Stimulated activated CD4-positive, alpha-beta T cell treated with anti-CD3 and anti-CD28 coated beads, Interleukin-2, amount 100 ng/mL, for 24 hours (primary cell): ENCODE measurements at places on chromosomes 2 and 18.

GRCh38 chr2:173044686-173045085 is 31.0 kb upstream of the MAP3K20 start:
- no peak for DNase-seq

DNA sequence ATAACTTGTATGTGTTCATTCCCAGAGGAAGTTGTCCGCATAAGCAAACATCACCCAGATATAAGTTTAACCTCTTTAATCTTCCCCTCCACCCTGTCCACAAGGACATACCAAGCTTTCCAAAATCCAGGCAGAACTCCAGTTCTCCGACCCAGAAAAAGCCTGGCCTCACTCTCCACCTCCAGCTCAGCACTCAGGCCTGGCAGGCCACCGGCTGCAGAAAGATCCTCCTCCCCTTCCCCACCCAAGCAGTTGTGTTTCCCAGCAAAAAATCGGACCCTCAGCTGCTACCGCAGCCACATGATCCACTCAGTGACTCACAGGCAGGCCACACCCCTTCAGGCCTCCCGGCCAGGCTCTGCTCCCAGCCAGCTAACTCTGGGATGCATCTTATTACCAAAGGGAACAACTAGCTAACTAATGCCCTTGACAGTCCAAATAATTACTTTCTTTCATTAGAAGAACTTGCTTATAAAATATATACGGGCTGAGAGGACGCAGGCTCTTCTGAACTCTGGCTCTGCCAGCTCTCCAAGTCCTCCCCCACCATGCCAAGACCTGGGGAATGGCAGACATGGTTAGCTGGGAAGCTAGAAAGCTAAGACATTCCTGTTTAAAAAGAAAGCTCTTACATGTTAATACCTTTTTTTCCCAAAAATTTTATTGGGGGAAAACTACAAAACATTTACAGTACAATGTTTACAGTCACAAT is 4.5 kb downstream of the ZFP36L2 start:
- DNase-seq = peak; percentile 68

GRCh38 chr18:9081940-9082339 is 20.6 kb upstream of the NDUFV2 start:
- DNase-seq = peak; percentile 48

GRCh38 chr2:11866358-11867335 is 120.2 kb downstream of the LPIN1 start:
- DNase-seq = peak; percentile 26

DNA sequence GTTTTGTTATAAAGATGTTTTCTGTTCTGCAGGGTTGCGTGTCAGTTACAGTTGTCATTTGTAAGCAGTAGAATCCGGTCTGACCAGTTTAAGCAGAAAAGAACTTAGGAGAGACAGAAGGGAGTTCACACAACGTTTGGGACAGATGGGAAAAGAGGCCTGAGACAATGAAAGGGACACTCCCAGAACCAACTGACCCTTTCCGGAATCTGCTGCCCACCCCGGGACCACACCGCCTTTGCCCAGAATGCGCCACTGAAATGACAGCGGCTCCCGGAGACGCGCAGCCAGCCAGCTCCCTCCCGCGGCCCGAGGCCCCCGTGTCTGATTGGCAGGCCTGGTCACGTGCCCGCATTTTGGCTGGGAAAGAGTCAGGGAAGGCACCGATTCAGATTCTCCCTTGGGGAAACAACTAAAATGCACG is 244.6 kb downstream of the BCL2 start:
- peak; percentile 77 for DNase-seq

DNA sequence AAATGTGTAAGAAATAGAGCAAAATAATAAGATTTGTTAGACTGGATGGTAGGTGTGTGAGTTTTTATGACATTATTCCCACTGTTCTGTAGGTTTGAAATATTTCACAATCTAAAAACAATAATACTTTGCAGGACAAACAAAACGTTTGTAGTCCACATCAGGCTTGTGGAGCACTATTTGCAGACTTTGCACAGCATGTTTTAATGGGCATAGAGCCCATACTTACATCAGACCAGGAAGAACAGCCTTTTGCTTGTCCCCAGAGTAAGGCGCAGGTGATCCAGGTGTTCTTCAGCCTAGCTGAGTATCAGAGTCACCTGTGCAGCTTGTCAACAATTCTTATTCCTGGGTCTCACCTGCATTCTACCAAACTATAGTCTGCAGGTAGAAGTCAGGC is 9.1 kb upstream of the STK39 start:
- no peak for DNase-seq

GRCh38 chr2:231260442-231261208 is 62.2 kb downstream of the ARMC9 start:
- DNase-seq = no peak

- DNase-seq = no peak
These were observed 53.8 kb downstream of the GRB14 start for GRCh38 chr2:164567335-164567989.

DNA sequence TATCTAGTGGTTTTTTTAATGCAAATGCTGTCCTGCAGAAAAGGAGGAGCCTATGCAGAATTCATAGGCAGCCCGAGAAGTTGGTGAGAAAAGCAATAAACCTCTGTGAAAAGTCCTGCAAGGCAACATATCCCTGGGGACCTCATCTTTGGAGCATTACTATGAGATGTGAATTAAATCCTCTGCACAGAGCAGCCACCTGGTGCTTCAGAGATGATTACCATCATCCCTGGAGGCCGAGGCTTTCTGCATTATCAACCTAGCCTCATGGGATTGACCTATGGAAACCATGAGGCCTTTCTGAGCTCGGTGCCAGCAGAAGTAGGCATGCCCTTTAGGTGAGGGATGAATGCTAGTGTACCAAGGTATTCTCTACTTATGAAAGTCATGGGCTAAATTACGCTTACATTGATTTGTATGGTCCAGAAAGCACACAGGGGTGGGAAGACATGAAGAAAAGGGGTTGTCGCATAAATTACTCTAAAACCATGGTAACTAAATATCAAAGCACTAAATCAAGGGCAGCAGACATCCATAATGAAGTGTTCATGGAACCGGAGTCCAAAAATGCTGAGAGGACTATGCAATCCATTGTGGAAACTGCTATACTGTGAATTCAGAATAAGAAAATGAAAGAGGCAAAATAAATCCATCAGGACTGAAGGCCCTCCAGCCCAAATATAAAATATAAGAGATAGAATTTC is 623.5 kb upstream of the DDX18 start:
- no peak for DNase-seq

DNA sequence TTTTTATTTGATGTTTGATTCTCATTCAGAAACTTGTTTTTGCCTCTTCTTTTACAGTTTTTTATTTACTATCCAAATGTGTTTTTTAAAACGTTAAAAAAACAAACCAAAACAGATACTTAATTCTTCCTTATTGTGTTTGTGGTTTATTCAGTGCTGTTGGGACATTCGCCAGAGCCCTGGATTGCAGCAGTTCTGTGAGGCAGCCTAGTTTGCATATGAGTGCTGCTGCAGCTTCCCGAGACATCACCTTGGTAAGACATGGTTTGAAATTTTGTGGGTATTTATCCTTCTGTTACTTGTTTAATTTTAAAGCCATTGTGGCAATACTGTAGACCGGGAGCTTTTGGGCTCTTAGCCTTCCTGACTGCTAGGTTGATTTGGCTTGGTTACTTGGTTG is 91.2 kb downstream of the MTA3 start:
- no peak for DNase-seq

- no peak for DNase-seq
These were observed 104.9 kb downstream of the TGIF1 start for GRCh38 chr18:3554811-3555427.

DNA sequence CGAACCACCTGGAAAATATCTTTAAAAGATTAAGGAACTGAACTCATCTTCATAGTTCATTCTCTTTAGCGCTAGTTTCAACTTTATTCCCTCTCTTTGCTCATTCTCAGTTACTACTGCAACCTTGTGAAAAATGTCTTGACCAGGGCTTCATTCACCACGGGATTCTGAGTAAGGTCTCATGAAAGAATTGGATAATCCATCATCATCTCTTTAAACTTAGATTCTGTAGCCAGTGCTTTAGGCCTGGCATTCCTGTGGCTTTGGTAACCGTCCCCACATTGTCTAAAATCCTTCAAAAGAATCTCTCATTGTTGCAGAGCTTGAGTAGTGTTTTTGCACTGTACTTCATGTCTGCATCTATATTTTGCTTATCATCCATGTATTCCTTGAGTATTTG is 229.5 kb downstream of the ETAA1 start:
- no peak for DNase-seq

GRCh38 chr2:222608081-222608480 is 47.8 kb downstream of the FARSB start:
- DNase-seq = no peak

DNA sequence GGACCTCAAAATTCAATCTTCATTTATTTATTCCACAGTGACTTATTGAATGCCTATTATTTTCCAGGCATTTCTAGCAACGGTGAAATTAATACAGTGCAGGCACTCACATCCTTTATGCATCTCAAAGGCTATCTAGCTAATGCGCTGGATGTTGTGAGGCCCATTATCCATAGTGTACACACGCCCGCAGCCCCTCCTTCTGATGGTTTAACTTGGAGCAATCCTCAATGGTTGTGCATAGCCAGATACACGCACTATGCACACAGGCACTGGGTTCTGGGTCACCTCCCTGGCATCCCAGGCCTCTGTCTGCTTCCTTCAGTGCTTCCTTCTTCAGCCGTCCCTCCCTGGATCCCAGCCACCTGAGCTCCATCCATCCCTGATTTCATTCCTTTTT is 108.5 kb upstream of the BOD1L2 start:
- DNase-seq = no peak

DNA sequence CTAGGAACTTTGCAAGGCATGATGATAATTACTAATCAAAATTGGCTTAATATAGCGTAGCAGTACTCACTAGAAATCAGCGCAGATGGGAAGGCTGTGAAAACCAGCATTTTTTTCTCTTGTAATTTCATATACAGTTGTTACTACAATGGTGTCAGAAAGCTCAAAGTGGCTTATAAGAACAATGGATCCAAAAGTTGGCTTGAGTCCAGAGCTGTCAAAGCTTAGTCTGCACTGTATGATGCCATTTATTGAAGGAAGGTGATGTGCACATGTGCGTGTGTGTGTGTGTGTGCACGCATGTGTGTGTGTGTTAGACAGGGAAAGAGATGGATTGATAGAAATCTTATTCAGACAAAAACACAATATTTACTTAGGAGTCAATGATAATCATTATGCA is 341.3 kb downstream of the TGIF1 start:
- no peak for DNase-seq

DNA sequence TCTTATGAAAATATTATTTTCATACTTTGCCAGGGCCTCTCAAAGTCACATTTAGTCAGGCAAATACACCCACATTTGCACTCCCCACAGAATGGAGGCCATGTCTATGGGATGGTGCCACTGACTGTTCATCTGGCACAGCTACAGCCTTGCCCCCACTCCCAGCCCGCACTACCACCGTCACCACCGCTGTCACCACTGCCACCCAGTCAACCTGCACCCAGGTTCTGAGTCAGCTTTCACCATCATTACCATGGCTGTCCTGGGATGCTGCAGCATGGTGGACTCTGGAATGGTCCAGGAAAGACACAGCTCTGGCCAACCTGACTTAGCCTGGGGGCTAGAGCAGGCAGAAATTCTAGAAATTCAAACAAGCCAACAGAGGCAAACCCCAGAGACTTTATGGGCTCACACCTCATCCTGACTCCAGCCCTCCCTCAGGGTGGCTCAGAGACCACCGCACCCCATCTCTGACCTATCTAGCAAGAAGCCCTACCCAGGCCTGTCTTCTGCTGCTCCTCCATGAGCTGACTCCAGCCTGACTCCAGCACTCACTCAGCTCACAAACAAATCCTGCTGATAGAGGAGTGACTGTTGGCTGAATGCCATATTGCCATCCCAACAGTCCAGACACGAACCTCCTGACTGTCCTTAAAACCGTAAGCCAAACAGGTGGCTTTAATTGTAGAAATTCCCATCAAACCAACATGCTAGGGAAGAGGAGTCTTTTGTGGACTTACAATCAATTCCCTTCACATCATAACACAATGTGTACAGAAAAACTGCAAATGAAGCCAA is 28.0 kb downstream of the DNER start:
- DNase-seq = no peak

- no peak for DNase-seq
These were observed 148.8 kb upstream of the CDH19 start for GRCh38 chr18:66752733-66753132.

DNA sequence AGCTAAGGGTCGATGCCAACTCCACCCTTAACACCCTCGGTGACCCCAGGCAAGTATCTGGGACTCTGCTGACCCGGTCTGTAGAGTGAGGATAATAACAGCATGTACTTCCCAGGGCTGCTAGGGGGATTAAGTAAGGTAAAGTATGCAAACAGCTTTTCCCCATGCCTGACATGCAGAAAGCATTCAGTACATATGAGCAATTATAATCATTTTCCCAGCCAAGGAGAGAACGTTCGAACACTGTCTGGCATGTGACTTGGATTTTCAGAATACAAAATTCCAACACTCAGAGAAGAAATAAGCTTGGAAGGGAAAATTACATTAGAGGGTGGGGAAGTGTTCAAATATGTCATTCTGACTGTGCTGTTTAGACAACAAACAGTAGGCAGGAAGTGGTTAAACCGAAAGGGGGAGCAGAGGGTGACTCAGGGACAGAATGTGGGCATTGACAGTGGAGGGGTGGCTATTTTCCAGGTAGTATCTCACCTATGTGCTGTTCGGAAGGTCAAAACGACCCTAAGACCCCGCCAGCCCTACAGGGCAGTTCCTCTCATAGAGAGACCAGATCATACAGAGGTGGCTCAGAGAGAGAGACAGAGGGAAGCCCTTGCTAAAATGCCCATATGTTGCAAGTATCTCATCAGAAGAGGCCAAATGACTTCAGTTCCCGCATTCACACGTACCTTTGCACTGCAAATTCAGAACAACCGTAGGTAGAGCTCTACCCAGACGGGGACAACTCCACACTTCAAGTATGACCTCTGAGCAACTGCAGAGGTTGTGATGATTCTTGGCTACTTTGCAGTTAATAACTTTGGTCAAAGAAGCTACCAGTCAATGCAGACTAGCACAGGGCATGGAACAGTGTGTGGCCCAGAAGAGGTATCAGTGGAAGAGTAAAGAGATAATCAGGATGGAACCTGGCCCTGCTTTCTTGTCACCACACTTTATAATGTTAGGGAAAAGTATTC is 14.8 kb downstream of the ASPRV1 start:
- DNase-seq = peak; percentile 20

DNA sequence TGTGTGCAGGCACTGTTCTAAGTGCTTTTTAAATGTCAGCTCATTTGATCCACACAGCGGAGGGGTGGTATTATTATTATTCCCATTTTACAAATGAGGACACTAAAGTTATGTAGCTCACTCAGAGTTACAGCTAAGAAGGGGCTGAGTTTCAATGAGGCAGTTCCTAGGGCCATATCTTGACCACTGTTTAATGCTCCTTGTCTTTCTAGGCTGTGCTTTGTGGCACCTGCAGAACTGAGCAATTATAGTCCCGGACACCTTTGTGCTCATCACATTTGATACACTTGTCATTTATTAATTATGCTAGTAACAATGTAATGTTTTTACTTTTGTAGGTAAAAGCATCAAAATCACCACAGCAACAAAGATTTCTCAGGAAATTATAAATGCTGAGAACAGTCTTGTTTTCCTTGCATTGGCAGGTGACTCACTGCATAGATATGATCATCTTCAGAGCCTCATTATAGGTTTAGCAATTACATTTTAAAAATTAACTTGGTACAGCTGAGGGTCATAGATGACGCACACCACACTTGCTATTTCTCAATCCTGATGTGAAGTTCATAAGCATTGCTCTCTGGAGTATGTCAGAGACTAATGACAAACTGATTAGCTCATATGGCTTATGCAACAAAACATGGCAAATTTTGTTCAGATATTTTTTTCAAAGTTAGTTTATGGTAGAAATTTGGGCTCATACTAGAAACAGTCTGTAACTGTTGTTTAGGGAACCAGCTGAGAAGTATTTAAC is 366.8 kb downstream of the TGIF1 start:
- no peak for DNase-seq

GRCh38 chr2:70440621-70441020 is 113.0 kb downstream of the TGFA start:
- DNase-seq = peak; percentile 15
